ENCODE measurements at places on chromosomes 16 and 17. TPM values are rescaled to one million over a fixed set of nuclear protein-coding genes. Genes with fewer than 3 reads are reported as not detected.

Gene SOST
- not detected for total RNA-seq

DNA sequence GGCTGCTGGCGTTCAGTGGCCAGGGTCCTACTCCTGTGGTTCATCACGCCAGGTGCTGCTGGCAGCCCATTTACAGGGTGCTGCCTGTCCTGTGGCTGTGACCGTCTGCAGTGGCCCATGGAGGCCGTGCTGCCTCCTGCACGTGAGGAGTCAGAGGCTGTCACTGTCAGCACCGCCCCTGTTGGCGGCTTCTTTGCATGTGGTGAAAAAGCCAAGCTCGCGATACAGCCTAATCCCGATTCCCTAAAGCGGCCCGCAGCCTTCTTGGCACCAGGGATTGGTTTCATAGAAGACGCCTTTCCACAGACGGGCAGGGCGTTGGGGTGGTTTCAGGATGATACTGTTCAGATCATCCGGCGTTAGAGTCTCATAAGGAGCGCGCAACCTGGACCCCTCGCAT is 35.3 kb downstream of the RAB11FIP3 start:
- no peak for DNase-seq

DNA sequence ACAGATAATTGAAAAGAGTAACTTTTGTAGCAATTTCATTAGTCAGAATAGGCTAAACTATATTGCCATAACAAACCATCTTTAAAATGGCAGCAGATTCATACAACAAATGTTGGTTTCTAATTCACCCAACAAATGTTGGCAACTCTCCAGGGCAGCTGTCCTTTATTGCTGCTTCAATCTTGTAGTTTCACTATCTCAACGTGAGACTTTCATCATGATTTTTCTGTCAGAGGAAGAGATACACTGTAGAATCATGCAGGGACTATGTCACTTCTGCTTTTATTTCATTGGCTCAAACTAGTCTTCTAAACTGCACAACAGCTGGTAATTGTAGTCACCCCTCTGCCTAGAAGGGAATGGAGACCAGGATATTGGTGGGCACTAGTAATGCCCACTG is 174.2 kb downstream of the TANC2 start:
- DNase-seq: no peak

DNA sequence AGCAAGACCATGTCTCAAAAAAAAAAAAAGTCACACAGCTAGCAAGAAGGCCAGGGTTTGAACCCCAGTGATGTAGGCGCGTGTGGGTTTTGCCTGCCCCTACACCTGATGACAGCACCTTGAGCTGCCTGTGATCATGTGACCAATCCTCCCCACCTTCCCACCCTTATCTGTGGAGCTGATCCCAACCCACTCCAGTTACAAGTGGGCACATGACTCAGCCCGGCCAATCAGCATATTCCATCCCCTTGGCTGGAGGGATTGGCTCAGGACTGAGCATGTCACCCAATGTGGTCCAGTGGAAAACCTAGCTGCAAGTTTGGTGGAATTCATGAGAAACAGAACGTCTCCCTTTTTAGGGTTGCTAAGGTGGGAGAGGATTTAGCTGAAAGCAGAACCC is 6.6 kb downstream of the TMEM114 start:
- DNase-seq: no peak

GRCh38 chr17:8803531-8804420 is 4.6 kb upstream of the MFSD6L start:
- no peak for DNase-seq

DNA sequence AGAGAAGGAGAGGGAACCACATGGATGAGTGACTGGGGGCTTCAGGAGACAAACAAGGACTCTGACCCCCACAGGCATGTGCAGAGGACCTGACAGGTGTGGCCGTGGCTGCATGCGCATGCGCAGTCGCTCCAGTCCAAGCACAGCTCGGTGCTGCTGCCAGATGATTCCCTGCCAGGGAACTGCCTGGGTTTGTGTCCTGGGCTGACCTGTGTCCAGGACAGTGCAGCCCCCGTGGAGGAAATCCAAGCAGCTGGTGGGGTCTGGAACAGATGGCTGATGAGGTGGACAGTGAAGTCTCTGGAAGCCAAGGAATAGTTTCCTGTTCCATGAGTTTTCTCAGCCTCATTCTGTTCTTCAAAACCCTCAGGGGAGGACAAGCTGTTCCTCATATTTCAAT is 27.3 kb downstream of the LASP1 start:
- no peak for DNase-seq

DNA sequence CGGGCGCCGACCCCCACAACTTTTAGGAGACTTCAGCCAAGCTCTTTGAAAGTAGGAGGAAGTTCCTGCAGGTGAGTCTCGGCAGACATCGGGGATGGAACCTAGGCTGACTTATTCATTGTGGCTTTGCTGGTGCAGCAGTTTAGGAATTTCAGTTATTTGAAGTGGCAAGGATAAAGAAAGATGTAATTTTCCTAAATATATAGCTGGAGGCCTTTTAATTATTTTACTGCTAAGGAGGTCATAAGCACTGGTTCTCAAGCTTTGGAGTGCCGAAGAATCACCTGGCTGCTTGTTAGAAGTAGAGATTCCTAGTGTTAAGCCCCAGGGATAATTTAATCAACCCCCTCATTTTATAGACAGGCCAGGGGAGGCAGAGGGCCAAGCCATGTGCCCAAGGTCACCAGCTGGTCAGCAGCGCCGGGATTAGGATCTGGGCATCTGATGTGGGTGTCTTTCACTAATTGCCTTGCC is 28.9 kb upstream of the BCAR1 start:
- no peak for DNase-seq

DNA sequence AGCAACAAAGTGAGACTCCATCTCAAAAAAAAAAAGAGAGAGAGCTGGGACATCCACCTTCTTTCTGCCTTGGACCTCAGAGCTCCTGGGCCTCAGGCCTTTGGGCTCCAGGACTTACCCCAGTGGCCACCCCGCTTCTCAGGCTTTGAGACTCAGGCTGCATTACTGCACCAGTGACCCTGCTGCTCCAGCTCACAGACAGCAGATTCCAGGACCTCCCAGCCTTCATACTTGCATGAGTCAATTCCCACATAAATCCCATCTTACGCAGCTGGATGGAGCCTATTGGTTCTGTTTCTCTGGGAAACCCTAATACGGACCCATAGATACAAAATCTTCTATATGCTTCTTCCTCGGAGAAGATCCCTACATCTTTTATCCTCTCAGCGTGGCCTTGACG is 2.1 kb upstream of the CEP295NL start:
- no peak for DNase-seq

GRCh38 chr16:31472709-31473203 is 804 bp downstream of the TGFB1I1 start:
- peak; percentile 96 for DNase-seq

- DNase-seq: no peak
Measured at GRCh38 chr16:85348911-85349334, 236.7 kb upstream of the CIBAR2 start.

All from chondrocyte (in vitro differentiated cells).